ENCODE measurements at places on chromosomes 16 and 17.

GRCh38 chr17:64256913-64257807, 5.9 kb downstream of the TEX2 start:
- peak; percentile 90 for DNase-seq

- no peak for DNase-seq
Measured at GRCh38 chr16:78784771-78785170, 685.3 kb downstream of the WWOX start.

DNA sequence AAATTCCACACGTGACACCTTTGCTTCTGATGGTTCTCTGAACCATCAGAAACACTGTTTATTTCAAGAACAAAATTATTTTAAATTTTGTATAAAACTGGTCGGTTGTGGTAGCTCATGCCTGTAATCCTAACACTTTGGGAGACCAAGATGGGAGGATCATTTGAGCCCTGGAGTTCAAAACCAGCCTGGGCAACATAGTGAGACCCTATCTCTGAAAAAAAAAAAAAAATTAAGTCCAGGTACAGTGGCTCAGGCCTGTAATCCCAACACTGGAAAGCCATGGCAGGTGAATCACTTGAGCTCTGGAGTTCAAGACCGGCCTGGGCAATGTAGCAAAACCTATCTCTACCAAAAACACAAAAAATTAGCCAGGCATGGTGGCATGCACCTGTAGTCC, 8.3 kb upstream of the KANSL1 start:
- DNase-seq, result no peak

DNA sequence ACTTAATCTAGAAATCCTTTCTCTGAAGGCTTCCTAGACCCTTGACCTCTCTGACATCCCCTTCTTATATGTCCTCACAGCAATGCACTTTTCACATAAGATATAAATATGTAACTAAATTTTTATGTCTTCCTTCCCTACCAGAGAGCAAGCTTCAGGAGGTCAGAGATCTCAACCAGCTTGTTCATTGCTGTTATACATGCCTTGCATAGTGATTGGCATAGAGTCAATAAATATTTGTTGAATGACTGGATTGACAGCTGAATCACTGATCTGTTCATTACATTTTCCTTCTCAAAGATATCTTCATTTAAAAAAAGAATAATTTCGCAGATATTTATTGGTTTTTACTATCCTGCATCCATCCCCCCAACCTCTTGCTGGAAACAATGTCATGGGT, 29.5 kb downstream of the HYDIN start:
- DNase-seq, result no peak

DNA sequence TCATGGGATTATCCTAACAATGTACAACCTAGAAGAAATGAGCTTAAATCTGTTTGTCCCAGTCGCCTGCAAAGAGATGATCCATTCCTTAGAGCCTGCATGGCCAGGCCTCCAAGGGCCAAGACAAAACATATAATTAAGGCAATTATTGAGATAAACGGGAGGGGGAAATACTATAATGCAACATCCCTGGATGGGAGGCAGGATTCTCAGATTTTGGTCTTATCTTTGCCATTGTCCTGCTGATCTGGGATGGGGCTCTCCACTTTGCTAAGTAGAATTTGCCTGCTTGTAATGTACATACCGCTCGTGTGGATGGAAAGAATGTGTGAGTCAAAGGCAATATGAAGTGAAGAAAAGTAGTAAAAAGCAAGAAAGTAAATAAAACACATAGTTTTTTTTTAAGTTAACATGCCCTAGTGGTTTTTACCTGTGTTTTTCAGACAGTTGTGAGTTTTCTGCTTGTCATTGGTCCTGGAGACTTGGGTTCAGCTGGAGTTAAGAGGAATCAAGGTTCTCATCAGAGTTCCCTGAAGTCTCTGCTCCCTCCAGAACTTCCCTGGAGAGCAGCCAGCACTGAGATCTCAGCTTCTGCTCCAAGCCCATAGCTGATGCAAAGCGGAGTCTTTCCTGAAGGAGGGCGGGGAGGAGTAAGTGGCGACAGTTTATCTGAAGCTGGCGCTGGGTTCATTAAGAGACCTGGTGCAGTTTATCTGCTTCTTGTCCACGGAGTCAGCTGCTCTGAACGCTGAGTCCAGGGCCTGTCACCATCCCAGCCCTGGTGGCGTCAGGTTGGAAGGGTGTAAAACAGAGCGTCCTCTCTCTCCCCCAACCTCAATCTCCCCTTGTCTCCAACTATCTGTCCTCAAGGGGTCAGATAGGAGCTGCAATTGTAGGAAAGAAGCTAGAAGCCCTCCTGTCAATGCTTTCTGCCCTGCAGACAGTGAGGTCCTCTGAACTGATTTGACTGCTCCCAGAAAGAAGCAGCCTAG, 30.1 kb downstream of the HOXB1 start:
- no peak for DNase-seq

DNA sequence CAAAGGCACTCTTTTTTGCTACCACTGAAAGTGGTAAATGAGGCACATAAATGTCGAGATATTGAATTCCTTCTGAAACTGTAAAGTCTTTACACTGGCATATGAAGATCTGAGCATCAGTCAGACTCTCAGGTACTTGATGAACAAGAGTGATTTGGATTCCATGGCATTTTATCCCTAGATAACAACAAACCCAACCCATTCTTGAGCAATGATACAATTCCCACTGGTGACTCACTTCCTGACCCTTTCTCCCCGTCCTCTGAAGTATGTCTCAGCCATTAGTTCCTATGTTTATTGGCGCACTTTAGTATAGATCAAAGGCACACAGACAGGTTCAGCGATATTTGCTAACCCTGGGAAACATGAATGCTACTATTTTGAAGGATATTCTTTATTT, 147.0 kb upstream of the RBFOX1 start:
- DNase-seq, result no peak

- no peak for DNase-seq
Measured at GRCh38 chr16:72818236-72818845, 229.6 kb downstream of the ZFHX3 start.

- no peak for DNase-seq
Measured at GRCh38 chr16:57261806-57262205, 16.7 kb downstream of the ARL2BP start.

DNA sequence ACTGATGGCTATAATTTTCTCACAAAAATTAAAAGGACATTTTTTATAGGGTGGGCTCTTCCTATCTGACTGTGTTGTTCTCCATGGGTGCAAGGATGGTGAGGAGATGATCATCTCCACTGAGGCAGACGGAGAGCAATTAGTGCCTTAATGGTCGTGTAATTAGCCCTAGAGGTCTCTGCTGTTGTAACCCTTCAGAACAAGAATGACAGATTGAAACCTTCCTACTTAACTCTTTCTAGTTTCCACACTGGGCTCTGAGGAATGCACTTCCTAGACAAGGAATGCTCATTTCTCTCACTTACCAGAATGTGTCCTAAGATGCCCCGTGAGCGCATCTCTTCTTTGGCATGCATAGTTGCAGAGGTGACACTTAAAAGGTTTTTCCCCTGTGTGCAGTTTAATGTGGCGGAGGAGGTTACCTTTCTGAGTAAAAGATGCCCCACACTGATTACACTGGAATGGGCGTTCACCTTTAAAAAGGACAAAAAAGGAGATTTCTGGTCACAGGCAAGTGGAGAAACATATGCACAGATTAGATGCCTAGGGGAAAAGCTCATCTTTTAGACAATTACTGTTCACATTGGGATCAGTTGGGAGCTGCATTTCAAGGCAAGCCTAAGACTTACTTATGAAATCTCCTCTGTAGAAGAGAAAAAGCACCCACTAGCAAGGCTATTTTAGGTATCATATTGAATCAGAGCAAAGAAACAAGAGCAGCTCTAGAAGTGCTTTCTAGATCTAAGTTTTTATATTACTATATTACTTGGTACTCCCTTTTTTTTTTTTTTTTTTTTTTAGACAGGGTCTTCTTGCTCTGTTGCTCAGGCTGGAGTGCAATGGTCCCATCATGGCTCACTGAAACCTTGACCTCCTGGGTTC, 53.6 kb downstream of the GRB7 start:
- no peak for DNase-seq

GRCh38 chr16:87064731-87065445, 252.3 kb downstream of the C16orf95 start:
- DNase-seq, result no peak

- DNase-seq, result no peak
Measured at GRCh38 chr16:52364500-52364899, 182.4 kb downstream of the TOX3 start.

DNA sequence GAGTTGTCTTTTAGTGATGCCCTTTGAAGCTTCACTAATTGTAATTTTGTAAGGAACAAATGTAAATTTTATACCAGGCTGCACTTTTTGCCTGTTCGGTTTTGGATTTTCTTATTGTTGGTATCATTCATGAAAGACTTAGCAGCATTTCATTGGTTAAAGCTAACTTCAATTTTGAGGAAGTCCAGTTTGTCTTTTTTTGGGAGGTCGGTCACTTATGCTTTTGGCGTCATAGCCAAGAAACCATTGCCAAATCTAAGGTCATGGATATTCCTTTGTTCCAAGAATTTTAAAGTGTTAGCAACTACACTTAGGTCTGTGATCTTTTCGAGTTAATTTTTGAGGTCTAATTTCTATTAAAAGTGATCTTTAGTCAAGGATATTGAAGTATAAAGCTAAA, 77.1 kb downstream of the PRKCA start:
- DNase-seq, result no peak

DNA sequence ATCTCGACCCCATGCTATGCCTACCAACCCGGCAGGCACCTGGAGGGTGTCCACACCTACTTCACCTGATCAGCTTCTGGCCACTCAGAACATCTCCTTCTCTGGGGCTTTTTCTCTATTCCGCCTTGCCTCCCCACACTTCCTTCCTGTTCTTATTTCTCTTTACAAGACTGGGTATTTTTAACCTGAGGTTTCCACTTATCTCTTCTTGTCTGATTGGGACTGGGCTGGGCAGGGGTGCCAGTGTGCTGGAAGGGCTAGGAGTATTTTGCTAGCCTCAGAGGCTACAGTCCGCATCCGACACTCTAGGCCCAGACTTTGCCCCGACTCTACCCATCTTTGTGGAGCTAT, 26.2 kb upstream of the ZNF652 start:
- no peak for DNase-seq

- no peak for DNase-seq
Measured at GRCh38 chr16:59899940-59900339, 1165.8 kb upstream of the GOT2 start.

DNA sequence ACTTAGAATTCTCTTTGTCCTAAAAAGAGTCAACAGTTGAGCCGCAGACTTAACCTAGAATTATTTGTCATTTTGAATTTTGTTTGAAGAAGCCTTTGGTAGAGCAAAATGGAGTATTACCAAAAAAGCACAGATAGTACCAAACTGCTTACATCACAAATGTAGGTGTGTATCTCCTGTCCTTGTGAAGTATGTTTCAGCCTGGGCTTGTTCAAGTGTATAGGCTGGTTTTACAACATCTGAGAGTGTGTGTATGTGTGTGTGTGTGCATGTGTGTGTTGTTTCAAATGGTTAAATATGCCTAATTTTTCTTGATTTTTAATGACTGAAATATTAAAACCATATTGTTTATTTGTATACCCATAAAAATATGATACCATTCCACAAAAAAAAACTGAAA, 188.7 kb upstream of the AXIN2 start:
- no peak for DNase-seq

DNA sequence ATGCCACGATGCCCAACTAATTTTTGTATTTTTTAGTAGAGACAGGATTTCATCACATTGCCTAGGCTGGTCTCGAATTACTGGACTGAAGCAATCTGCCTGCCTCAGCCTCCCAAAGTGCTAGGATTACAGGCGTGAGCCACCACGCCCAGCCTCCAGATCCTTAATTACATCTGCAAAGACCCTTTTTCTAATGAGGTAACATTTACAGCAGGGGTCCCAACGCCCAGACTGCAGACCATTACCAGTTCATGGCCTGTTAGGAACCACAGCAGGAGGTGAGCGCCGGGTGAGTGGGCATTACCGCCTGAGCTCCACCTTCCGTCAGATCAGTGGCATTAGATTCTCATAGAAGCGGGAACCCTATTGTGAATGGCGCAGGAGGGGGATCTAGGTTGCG, 4.0 kb upstream of the RAB11FIP4 start:
- no peak for DNase-seq

GRCh38 chr17:28860363-28860808, 5.6 kb downstream of the ERAL1 start:
- DNase-seq, result no peak

DNA sequence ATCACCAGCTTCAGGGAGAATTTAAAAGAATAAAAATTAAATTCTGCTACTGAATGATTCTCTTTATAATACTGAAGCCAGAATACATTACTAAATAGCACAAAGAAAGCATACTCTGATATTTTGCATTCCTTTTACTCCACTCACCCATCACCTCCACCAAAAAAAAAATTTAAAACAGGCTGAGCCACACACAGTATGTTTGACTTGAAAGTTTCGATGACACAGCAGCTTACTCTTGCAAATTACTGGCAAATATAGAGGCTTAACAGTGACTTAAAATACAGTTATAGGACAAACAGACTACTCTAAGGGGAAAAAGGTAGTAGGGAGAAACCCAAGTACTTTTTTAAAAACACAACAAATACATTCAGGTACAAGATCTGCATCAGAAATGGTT, 39.2 kb downstream of the GPATCH8 start:
- DNase-seq, result no peak

- DNase-seq, result no peak
Measured at GRCh38 chr17:34999456-34999855, 19.1 kb downstream of the LIG3 start.

GRCh38 chr17:80637048-80637781, 92.6 kb downstream of the RPTOR start:
- no peak for DNase-seq

DNA sequence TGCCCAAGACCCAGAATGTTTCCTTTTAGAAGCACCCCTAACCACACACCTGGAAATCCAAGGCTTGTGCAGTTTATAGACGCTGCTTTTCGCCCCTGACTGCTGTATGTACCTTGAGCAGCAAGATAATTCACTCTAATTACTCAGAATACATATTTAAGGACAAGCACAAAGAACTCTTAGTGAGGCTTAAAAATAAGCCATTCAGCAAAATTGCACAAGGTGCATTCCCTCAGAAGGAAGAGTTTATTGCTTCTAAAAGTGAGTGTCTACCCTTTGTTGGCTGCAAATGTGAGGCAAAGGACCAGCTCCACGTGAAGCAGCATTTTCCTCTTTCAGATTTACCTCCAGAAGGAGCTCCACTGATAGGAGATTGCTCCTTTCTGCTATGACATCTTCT, 208.4 kb downstream of the RBFOX1 start:
- no peak for DNase-seq

GRCh38 chr16:17370223-17370707, 100.5 kb downstream of the XYLT1 start:
- no peak for DNase-seq
